T-cell (primary cell): ENCODE measurements at places on chromosomes 3 and 15.
A peak's percentile ranks its signal among the peaks of the same experiment; 100 is the strongest.

DNA sequence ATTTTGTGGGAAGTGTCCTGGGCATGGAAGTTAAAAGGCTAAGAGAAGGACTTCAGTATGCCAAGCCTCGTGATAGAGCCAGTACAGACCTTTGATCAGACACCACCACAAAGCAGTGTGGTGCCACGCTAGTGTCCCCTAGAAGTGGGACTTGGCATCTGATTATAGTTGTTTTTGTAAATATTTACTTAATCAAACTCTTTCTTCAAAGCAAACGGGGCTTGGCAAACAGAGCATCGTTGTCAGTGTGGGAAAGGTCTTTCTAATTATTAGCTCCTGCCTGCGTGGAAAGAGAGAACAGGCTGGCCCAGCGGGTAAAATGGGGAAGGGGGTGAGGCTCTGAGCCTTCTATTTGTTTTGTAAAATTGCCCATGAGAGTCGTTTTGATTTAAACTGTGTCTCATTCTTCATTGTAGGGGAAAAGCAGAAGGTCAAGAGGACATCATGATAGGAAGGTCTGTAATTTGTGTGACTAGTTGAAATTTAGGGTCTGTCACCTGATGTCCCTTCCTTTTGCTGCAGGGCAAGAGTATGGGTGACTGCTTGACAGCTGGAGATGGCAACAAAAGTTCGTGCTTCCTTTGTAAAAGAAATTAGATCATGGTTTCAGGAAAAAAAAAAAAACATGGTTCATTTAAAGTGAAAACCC lies 105.0 kb downstream of the IQCH start:
- H3K4me3 ChIP-seq, result no peak overlapping the region
- no peak for DNase-seq
- no peaks in the 10 kb centered on the region for H3K4me1 ChIP-seq

GRCh38 chr3:98540346-98540745 lies 8.6 kb downstream of the GPR15 start:
- no peak for DNase-seq
- peak overlapping the region; percentile 39 for H3K27ac ChIP-seq
- H3K4me3 ChIP-seq, result no peak overlapping the region

DNA sequence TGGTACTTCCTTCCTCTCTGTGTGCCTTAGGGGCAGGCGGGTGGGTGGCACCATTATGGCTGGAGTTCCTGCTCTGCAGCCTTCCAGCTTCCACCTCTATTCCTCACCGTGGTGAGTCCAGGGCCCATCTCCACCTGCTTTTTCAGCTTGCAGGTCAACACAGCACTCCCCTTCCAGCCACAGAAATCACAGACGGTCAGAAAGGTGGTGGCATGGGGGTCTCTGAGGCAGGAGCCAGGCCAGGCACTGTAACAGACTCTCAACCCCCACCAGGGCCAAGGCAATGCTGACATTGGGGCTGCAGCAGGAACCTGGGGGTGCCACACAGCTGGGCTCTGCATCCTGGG lies 16.6 kb downstream of the KLF15 start:
- no peak overlapping the region for H3K4me3 ChIP-seq
- DNase-seq, result no peak
- peaks cover 20% of the 10 kb centered on the region for H3K27me3 ChIP-seq
- no peaks in the 10 kb centered on the region for H3K36me3 ChIP-seq

GRCh38 chr15:73582851-73583379 lies 50.3 kb downstream of the NPTN start:
- H3K4me3 ChIP-seq, result no peak overlapping the region
- H3K27ac ChIP-seq, result no peak overlapping the region
- no peaks in the 10 kb centered on the region for H3K27me3 ChIP-seq
- H3K36me3 ChIP-seq, result peaks cover 62% of the 10 kb centered on the region

- no peak overlapping the region for H3K4me3 ChIP-seq
- H3K4me1 ChIP-seq, result no peaks in the 10 kb centered on the region
- no peak for DNase-seq
- no peak overlapping the region for H3K27ac ChIP-seq
Observed at GRCh38 chr15:46636206-46636605, 1001.4 kb downstream of the SQOR start.

DNA sequence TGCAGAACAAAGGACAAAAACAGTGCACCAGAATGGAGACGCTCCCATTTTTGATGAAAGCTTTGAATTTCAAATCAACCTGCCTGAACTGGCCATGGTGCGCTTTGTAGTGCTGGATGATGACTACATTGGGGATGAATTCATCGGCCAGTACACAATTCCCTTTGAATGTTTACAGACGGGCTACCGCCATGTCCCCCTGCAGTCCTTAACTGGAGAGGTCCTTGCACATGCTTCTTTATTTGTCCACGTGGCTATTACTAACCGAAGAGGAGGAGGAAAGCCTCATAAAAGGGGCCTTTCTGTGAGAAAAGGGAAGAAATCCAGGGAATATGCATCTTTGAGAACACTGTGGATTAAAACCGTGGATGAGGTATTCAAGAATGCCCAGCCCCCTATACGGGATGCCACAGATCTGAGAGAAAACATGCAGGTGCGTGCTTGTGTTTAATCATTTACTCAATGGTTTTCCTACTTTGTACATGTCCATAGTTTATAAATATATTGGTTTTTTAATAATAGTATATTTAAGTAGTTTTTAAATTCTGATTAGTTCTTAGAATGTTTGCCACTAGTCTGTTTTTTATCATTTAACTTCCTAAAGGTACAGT lies 127.1 kb downstream of the PLCL2 start:
- peaks cover 3% of the 10 kb centered on the region for H3K4me1 ChIP-seq
- peaks cover 6% of the 10 kb centered on the region for H3K36me3 ChIP-seq
- H3K4me3 ChIP-seq, result no peak overlapping the region
- no peaks in the 10 kb centered on the region for H3K27me3 ChIP-seq
- H3K27ac ChIP-seq, result no peak overlapping the region

DNA sequence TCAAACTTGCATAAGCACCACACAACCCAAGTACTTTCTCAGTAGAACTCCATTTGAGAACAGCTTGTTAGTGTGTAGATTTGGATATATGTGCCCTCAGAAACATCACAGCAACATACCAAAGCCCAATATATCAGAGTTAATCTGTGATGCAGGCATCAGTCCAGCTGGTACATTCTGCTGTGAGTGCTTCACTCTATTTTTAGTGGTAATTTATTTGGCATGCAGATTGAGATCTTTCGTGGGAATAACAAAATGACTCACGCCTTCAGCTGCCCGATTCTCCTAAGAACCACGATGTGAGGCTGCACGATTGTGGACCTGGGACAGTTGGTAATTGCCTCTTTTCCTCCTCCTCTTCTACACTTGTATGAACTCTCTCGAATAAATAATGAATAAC lies 730.7 kb downstream of the SQOR start:
- H3K27ac ChIP-seq, result no peak overlapping the region
- no peaks in the 10 kb centered on the region for H3K36me3 ChIP-seq

GRCh38 chr3:41334426-41334825 lies 135.1 kb downstream of the CTNNB1 start:
- no peak overlapping the region for H3K27ac ChIP-seq
- H3K4me3 ChIP-seq, result no peak overlapping the region
- H3K36me3 ChIP-seq, result no peaks in the 10 kb centered on the region
- no peaks in the 10 kb centered on the region for H3K27me3 ChIP-seq

- H3K27ac ChIP-seq, result no peak overlapping the region
- no peak for DNase-seq
- H3K36me3 ChIP-seq, result no peaks in the 10 kb centered on the region
- no peaks in the 10 kb centered on the region for H3K4me1 ChIP-seq
- no peak overlapping the region for H3K4me3 ChIP-seq
- H3K27me3 ChIP-seq, result no peaks in the 10 kb centered on the region
Observed at GRCh38 chr3:110575702-110576101, 495.9 kb upstream of the NECTIN3 start.

DNA sequence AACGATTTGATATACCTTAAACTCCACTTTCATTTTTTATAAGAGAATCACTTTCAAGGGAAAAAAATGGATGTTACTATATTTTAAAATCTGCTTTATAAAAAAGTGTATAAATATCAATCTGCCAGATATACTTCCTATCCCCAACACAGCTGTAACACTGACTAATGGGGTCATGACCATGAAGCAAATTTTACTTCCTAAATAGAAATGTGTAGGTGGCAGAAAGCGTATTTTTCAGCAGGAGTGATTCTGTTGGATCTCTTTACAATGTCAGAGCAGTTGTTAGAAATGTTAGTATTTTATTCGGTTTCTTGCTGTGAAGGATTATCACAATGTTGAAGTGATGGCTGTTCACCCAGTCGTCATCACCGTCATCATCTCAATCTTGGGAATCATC lies 5.5 kb upstream of the C15orf40 start:
- no peak overlapping the region for H3K4me3 ChIP-seq
- no peak overlapping the region for H3K27ac ChIP-seq
- no peaks in the 10 kb centered on the region for H3K27me3 ChIP-seq
- no peaks in the 10 kb centered on the region for H3K36me3 ChIP-seq
- peaks cover 7% of the 10 kb centered on the region for H3K4me1 ChIP-seq

- no peaks in the 10 kb centered on the region for H3K27me3 ChIP-seq
- no peak overlapping the region for H3K4me3 ChIP-seq
- H3K4me1 ChIP-seq, result no peaks in the 10 kb centered on the region
- no peaks in the 10 kb centered on the region for H3K36me3 ChIP-seq
Observed at GRCh38 chr15:37880009-37880834, 54.2 kb upstream of the TMCO5A start.

DNA sequence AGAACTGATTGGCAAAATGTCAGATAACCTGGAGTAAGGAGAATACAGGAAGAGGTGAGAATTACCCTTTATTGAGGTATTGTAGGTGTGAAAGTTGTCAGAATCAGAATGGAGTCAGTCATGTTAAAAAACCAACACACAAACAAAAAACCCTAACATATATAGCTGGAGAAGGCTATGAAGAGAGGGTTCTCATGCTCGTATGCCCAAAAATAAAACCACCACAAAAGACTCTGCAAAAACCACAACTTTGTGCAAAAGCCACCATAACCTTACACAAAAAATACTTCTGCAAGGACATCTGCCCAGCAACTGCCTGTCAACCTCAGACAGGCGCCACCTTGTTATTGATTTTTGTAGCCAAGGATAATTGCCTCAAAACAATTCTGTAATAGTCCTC lies 136.0 kb downstream of the CD47 start:
- peaks cover 10% of the 10 kb centered on the region for H3K4me1 ChIP-seq
- DNase-seq, result no peak
- H3K36me3 ChIP-seq, result no peaks in the 10 kb centered on the region
- H3K27me3 ChIP-seq, result no peaks in the 10 kb centered on the region
- H3K4me3 ChIP-seq, result no peak overlapping the region
- H3K27ac ChIP-seq, result no peak overlapping the region
